ENCODE measurements at places on chromosomes 7 and 10.

GRCh38 chr10:97633921-97634320, 621 bp upstream of the MORN4 start:
- no peak for DNase-seq

GRCh38 chr7:145434811-145435210, 599.0 kb upstream of the TPK1 start:
- no peak for DNase-seq

GRCh38 chr10:91690412-91690811, 57.5 kb upstream of the PPP1R3C start:
- DNase-seq: no peak

DNA sequence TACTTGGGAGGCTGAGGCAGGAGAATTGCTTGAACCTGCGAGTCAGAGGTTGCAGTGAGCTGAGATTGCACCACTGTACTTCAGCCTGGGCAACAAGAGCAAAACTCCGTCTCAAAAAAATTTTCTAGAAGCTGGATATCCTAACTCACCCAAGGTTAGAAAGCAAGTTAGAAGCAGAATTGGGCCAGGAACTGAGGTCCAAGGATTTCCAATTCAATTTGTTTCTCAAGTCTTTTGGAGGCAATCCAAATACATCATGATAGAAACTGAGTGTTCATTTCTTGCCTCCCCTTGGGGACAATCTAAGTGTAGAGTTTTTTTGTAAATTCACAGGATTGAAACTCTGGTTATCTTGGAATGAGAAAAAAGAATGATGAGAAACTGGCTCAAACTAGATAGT, 45.5 kb downstream of the LAMB1 start:
- DNase-seq: no peak

- DNase-seq: no peak
Observed at GRCh38 chr7:117229350-117229749, 93.5 kb downstream of the WNT2 start.

GRCh38 chr7:54987772-54988171, 31.0 kb upstream of the EGFR start:
- DNase-seq: no peak

GRCh38 chr10:10830293-10830986, 187.2 kb upstream of the CELF2 start:
- DNase-seq: no peak

GRCh38 chr7:50197549-50197948, 104.5 kb upstream of the ZPBP start:
- peak; percentile 80 for DNase-seq

GRCh38 chr7:2237109-2237602, 4.4 kb upstream of the MAD1L1 start:
- no peak for DNase-seq

- no peak for DNase-seq
Observed at GRCh38 chr10:108861181-108861754, 1062.0 kb downstream of the XPNPEP1 start.

- DNase-seq: no peak
Observed at GRCh38 chr10:77824908-77825307, 101.6 kb downstream of the DLG5 start.

DNA sequence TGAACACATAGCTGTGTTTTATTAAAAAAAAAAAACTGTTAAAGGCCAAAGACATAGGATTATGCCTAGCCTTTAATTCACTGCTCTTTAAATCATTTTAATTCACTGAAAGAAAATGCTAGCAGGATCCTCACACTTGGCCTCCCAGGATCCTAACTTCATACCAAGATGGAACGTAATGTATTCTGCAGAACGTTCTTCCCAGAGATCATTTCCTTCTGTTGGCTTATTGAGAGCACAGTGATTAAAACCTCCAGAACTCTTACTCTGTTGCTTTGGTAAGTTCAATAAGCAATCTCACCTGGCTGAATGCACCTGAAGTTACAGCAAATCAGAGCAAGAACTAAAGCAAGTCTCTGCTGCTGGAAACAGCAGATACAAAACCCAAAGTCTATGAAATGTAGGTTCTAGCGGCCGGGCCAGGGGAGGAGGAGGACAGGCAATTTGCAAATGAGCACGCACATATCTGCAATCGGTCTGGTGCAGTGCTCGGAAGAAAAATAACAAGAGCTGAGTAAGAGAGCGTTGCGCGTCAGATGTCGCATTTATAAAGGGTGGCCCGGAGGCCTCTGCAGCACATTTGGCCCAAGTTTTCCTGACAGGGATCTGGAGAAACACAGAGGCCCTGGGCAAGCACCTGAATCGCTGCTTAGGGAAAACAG, 193.9 kb downstream of the FAM107B start:
- DNase-seq: no peak

- no peak for DNase-seq
Observed at GRCh38 chr7:19202599-19202998, 57.4 kb upstream of the FERD3L start.

GRCh38 chr7:113606325-113606724, 312.5 kb downstream of the PPP1R3A start:
- DNase-seq: no peak

- no peak for DNase-seq
Observed at GRCh38 chr10:114311023-114311422, 72.0 kb downstream of the VWA2 start.

GRCh38 chr10:88254091-88254490, 329.0 kb downstream of the RNLS start:
- DNase-seq: no peak

DNA sequence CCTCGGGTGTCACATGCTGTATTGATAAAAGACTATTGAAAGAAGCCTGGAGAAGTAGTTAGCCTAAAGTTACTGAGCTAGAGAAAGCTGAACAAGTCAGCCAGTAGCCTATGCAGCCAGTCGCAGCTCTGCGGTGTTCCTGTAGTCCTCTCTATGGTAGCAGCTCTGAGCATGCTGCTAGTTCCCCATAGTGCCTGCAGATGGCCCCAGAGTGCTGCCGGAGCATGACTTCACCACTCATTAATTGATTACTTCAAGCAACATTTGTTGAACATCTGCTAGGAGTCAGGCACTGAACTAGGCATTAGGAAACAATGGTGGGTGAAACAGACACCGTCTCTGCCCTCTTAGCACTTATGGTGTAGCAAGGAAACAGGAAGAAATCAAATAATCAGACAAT, 422.7 kb downstream of the SORCS3 start:
- peak; percentile 14 for DNase-seq

DNA sequence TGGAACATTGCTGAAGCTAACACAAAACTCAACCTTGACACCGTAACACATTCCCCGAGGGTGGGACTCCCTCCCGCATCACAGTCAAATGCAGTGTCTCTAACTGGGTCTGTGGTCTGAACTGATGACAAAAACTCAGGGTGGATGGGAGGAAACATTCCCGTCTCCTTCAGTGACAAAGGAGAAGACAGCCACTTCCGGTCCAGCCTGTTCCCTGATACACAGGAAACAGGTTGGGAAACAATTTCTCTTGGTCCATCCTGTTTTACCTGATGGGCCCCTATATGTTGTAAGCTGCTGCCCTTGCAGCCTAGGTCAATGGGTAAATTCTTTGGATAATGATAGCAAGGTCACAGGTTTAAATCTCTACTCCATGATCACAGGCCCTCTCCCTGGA, 20.4 kb downstream of the SLC13A4 start:
- no peak for DNase-seq

GRCh38 chr7:116630357-116630756, 41.6 kb upstream of the MET start:
- no peak for DNase-seq

- DNase-seq: no peak
Observed at GRCh38 chr7:78794101-78794500, 659.4 kb downstream of the MAGI2 start.

DNA sequence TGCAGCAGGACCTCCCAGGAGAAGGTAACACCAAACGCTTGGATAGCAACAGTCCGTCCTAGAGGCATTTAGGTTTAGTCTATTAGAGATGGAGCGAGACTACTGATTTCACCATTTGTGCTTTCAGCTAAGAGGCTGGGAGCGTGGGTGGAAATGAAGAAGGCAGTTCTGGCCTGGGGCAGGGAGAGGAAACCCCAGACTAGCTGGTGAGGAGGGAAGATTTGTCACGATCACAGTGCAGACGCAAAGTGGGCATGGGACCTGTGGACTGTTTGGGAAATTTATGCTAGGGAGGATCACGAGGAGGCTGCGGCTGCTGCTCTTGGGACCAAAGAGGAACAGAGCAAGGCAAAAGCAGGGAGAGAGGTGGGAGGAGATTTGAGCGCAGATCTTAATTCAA, 130.4 kb upstream of the AOAH start:
- no peak for DNase-seq

DNA sequence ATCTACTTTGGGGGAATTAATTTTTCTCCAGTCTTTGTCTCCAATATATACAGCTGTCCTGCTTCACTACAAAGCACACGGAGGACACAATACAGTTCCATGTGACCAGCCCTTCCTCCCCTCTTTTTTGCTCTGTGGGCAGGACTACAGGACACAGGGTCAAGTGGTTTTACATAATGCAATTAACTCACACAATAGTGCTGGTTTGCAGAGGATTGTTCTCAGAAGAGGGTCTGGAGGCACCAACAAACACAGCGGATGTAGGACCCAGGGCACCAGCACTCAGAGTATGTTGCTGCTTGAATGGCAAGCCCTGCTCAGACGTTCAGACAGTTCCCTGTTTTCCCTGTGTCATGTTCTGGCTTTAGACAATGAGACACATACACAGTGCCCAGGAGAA, 52.0 kb upstream of the NPTX2 start:
- DNase-seq: no peak

GRCh38 chr7:140645166-140645900, 4.7 kb upstream of the DENND2A start:
- DNase-seq: no peak

GRCh38 chr10:127345231-127345965, 149.0 kb upstream of the INSYN2A start:
- no peak for DNase-seq

DNA sequence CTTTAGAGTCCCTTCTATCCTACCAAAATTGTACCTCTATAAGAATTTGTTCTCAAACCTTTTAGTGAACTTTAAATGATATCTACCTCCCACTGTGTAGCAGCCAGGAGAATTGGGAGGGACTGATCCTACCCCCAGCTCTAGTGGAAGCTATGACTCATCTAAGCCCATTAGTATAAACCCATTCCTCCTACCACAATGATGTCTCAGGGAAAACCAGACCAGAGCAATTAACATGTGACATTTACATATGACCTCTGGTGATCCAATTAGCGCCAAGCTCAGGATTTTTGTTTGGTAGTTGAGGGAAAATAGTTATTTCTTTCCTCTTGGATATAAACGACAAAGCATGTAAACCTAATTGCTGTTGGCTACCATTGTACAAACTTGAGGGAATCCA, 33.1 kb upstream of the R3HCC1L start:
- DNase-seq: no peak

- no peak for DNase-seq
Observed at GRCh38 chr7:130648580-130648979, 20.0 kb downstream of the COPG2 start.

- DNase-seq: peak; percentile 70
Observed at GRCh38 chr7:101867265-101867664, 49.8 kb downstream of the CUX1 start.

GRCh38 chr7:43362652-43363034, 220.3 kb upstream of the STK17A start:
- peak; percentile 79 for DNase-seq

DNA sequence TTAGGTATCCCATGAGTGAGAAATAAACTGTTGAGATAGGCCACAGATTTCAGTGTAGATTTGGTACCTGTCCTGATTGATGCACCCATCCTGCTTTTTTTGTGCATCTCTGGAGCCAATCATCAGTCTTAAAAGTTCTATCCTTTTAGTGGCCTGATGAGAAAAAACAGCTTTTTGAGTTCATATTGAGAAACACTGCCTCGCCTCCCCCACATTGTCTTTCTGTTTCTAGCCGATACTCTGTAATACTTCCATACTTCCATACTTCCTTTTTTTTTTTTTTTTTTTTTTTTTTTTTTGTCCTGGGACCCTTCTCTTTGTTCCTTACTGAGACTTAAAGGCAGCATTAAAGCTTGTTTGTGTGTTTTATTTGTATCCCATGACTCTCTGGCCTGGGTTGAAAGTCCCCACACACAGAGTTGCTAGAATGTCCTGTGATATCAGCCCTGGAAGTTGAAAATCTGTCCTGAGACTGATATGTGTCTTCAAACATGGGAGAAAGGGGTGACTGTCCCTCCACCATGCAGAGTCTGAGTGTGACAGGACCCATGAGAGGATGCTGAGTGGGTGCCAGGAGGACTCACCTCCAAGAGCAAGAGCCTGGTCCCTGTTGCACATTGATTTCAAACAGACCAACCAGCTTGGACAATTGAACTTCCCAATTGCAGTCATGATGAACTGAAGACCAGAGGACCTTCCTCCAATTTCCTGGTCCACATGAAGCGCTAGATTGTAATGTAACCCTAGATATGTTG, 5.7 kb downstream of the ZNF22 start:
- DNase-seq: no peak

- DNase-seq: no peak
Observed at GRCh38 chr7:44348851-44349781, 23.7 kb upstream of the CAMK2B start.

DNA sequence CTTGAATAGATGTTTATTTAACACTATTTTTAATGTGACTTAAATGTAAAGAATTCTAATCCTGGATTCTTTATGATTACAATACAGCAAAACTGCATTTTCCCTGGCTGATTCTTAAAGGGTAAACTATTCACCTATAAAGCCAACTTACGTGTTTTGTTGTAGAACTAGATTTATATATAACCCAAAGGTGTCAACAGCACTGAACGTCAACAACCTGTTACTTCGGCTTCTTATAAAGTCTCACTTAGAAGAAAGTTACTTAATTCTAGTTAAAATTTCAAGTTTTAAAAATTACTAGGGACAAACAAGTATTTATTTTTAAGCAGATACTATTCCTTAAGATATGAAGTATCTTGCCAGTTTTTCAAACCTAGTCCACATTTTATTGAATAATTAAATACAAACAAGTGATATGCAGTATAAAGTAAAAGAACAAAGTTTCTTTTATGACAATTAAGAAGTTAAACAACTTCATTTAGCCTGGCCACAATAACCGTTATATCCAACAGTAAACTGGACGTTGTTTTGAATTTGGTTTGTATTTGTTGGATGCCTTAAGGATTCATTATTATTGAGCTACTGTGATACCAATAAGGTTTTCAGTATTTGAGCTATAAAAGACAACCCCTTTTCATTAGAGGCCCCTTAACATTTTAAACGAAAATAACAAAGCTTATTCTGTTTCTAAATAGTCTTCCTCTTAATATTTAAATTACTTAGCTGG, 83.1 kb downstream of the SNX10 start:
- no peak for DNase-seq

DNA sequence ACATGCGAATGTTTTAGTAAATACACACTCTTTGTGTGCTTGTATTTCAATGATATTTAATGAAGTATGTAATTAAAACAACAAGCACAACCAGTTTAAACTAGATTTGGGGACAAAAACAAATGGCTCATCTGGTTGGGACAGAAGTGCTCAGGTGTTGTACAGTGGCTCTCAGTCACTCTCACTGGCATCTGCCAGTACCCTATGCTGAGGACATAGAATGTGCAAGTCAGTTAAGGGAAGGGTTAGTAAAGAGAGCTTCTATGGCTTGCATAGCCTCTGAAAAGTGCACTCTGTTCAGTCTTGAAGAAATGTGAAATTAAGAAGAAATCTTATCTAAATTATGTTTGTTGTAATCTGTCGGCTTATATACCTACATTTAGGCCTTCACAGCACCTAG, 183.0 kb downstream of the LRRC4 start:
- no peak for DNase-seq
